ENCODE measurements at places on chromosomes 2 and 18.

DNA sequence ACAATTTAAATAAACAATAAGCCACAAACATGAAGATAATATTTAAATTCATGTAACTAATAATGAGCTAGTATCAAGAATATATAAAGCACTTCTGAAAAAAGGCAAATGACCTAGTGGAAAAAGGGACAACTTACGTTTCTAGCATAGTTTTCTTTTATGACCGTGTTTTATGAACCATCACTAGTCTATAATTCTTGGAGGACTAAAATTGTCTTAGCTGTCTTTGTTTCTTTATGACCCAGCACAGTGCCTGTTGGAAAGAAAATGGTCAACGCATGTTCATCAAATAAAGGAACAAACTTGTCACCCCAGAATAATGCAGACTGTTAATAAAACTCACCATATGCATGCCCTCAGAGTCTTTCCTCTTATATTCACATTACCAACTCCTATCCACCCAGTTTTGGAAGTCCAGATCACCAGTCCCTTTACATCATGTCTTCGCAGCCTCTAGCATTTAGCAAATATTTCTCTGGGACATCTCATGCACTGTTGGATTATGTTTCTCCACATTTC lies 57.4 kb upstream of the GRB14 start:
- no peak for DNase-seq

- DNase-seq = no peak
Observed at GRCh38 chr2:226536410-226536809, 263.2 kb downstream of the IRS1 start.

DNA sequence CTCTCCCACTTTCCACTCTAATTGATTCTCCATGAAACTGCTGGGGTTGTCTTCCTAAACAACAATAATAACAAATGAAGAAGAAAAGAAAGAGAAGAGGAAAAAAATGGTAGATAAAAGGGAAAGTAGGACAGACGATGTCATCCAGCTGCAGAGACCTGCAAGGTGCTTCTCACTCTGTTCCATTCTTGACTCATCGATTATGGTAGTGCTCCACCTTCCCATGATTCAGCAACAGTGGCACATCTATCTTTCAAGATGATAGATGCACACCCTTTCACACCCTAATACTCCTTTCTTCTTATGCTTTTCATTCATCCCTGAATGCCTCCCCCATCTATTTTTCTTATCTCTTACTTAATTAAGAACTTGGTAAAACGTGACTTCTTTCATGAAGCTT lies 610.2 kb downstream of the NR4A2 start:
- no peak for DNase-seq

GRCh38 chr2:64937687-64938491 lies 51.3 kb upstream of the SLC1A4 start:
- DNase-seq = no peak

DNA sequence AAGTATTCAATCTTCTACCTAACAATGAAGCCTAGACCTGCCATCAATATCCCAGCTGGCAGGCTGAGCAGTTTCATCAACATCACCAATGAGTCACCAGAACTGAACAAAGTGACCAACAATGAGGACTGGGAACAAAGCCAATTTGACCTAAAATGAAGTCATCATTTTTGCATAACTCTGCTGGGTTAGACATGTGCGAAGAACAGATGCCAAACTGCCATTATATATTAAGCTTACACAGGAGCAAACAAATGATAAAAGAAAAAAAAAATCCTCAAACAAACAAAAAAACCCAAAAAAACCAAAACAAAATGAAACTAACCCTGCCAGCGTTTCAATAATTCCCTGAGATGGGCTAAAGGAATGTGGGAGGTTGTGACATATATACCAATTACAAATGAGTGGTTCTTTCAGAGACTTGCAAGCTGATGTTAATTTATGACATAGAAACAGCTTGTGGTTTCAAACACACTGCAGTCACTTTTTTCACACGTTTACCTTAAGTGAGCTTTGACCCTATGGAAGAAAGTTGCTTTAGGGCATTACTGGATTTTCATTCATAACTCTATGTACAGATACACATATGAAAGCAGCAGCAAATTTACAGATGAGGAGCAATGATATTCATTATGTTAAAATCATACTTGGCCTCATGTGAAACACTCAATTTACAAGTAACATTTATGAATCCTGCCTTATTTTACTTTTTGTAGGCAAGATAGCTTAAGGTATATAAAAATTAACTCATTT lies 56.9 kb upstream of the CCDC141 start:
- DNase-seq = peak; percentile 90

GRCh38 chr18:79962311-79962710 lies 2.1 kb upstream of the HSBP1L1 start:
- no peak for DNase-seq

DNA sequence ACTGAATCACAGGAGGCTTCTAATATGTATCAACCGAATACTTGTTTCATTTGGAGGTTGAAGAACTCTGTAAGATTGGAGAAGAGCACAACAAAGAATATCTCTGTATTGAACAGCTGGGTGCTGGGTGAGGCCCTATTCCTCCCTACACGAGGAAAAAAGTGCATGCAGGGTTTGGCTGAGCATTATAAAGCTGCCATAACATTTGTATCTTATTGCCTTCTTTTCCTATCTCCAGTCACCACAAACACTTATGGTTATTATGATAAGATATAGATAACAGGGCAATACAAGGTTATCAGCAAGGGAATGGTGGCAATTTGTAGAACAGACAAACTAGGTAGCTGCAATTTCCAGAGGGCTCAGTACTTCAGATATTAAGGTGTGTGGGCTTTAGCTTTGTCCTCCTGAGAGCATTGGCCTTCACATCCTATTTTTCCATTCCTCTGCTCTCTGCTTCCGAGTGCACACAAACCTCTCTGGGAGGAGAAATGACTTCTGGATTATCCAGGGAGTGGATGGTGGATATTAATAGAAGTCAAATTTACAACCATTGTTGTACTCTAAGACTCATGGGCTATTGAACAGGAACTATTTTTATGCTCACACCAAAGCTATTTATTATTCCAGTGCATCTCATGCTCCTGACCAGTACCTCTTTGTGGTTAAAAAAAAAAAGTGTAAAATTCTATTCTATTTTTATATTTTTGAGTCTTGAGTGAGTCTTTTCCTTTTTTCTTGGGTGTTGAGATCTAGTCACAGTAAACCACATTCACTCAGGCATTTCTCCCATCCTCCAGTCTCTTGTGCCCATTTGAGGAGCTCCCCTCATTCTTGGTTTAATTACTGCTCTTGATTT lies 248.4 kb downstream of the ETAA1 start:
- no peak for DNase-seq

- DNase-seq = no peak
Observed at GRCh38 chr2:48545244-48545643, 15.3 kb downstream of the STON1 start.
